ENCODE measurements at places on chromosomes 5 and 9. TPM values are rescaled to one million over a fixed set of nuclear protein-coding genes. Genes with fewer than 3 reads are reported as not detected.

GRCh38 chr9:109959679-109960078 lies 179.7 kb downstream of the PALM2AKAP2 start:
- no peaks in the 10 kb centered on the region for H3K36me3 ChIP-seq
- H3K4me3 ChIP-seq: no peak overlapping the region
- DNase-seq: no peak

DNA sequence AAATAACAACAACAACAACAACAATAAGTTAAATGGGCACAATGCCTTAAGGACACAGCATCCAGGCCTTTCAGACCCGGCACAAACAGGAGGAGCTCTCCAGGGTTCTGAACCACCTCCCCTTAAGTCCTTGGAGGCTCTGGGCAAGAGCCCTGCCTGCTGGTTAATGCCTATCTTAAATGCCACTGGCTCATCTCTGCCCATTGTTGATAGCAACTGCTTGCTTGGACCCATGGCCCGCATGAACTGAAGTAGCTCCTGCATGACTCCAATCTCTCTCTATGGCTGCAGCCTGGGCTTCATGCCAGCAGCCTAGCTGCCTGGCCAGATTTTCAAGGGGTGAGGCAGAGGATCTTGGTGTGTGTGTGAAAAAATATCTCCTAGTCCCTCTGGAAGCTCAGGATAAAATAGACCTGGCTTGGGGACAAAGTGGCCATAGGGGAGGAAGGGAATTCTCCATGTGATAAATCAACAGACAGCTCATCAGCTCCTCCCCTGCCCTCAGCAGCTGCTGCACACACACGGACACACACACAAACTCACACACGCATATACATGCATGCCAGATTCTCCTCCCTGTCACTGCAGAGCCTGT lies 27.4 kb downstream of the FAM219A start:
- no peaks in the 10 kb centered on the region for H3K27me3 ChIP-seq
- H3K4me3 ChIP-seq: no peak overlapping the region
- no peak overlapping the region for H3K27ac ChIP-seq
- peaks cover 37% of the 10 kb centered on the region for H3K4me1 ChIP-seq
- DNase-seq: peak; percentile 57

GRCh38 chr5:33309068-33309467 lies 131.7 kb upstream of the TARS1 start:
- H3K27me3 ChIP-seq: no peaks in the 10 kb centered on the region
- H3K4me3 ChIP-seq: no peak overlapping the region
- H3K4me1 ChIP-seq: no peaks in the 10 kb centered on the region
- H3K27ac ChIP-seq: no peak overlapping the region

DNA sequence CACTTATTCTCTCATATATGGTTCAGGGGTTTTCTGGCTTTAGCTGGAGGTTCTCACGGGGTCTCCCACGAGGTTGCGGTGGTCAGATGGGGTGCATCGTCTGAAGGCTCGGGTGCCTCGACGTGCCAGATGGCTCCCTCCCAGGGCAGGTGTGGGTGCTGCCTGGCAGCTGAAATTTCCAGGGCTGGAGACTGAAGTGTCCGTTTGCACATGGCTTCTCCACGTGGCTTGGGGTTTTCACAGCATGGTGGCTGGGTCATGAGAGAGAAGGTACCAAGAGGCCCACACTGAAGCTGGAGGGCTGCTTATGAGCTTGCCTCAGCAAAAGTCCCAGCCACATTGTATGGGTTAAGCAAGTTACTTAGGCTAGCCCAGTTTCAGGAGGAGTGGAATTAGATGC lies 218.6 kb downstream of the AGTPBP1 start:
- no peaks in the 10 kb centered on the region for H3K36me3 ChIP-seq
- H3K27ac ChIP-seq: no peak overlapping the region
- DNase-seq: no peak
- H3K4me3 ChIP-seq: no peak overlapping the region
- H3K27me3 ChIP-seq: no peaks in the 10 kb centered on the region
- H3K4me1 ChIP-seq: no peaks in the 10 kb centered on the region

DNA sequence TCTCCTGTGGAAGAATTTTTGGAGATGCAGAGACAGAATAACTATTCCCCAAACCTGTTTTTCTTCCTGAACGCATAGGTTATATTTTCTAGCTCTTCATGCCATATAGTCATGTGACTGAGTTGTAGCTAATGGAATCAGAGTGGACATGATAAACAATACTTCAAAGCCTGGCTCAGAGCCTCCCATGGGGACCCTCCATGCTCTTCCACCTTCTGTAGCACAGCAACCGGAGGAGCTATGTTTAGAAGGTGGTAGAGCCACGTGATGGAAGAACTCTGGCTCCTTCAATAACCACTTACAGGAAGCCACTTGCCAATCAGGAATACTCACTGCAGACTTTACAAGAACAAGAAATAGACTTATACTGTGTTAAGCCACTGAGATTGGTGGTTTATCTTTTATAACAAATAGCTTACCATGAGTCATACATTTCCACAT lies 39.2 kb downstream of the NADK2 start:
- peaks cover 45% of the 10 kb centered on the region for H3K36me3 ChIP-seq
- no peak overlapping the region for H3K27ac ChIP-seq
- no peak for DNase-seq
- H3K4me1 ChIP-seq: peaks cover 19% of the 10 kb centered on the region
- no peak overlapping the region for H3K4me3 ChIP-seq
- no peaks in the 10 kb centered on the region for H3K27me3 ChIP-seq

GRCh38 chr9:15293804-15294316 lies 13.2 kb downstream of the TTC39B start:
- no peaks in the 10 kb centered on the region for H3K4me1 ChIP-seq
- no peak overlapping the region for H3K27ac ChIP-seq
- H3K36me3 ChIP-seq: no peaks in the 10 kb centered on the region
- H3K4me3 ChIP-seq: no peak overlapping the region
- no peaks in the 10 kb centered on the region for H3K27me3 ChIP-seq

DNA sequence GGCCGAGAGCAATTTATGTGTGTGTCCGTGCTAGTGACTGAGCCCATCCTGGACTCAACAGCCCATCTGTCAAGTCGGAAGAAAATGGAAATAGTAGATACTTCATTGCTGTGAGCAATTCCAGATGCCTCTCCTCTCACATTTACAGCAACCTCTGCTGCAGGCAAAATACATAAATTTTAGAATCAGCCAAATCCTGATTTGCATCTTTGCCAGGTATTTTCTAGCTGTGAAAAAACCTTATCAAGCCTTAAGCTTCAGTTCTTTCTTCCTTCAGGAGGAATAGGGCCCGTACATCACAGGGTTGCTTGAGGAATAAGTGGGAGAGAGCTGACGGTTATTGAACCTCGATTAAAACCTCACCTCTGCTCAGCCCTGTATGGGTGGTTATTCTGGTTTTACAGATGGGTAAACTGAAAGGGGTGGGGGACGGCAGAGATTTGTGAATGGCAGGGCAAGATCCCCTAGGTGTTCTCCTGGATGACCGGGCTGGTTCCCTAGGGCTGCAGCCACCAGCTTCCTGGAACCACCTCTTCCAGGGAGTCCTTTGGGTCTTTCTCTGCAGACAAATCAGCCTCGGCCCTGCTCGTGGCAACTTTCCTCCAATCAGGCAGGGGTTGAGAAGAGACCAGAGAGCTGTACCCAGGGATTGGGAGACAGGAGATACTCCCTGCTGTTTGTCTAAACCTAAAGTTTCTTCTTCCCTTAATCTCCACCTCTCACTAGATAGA lies 5.3 kb upstream of the MSX2 start:
- peaks cover 23% of the 10 kb centered on the region for H3K27me3 ChIP-seq
- H3K4me1 ChIP-seq: no peaks in the 10 kb centered on the region
- no peak for DNase-seq

FSD1L gene
- total RNA-seq: 0.46 TPM

VCAN gene
- 7.2 TPM for total RNA-seq

IL31RA gene
- total RNA-seq: not detected

VPS13A gene
- 15.9 TPM for total RNA-seq

ELOVL7 gene
- 0.19 TPM for total RNA-seq

CKMT2 gene
- 0.39 TPM for total RNA-seq

All from right lobe of liver (tissue), 6 donors.